ENCODE measurements at places on chromosomes 12 and 14.

GRCh38 chr14:56561606-56562005, 18.0 kb upstream of the TMEM260 start:
- DNase-seq = no peak

GRCh38 chr14:61596990-61597389, 98.3 kb upstream of the HIF1A start:
- DNase-seq = no peak

GRCh38 chr14:73785834-73786635, 65.6 kb upstream of the PTGR2 start:
- no peak for DNase-seq

DNA sequence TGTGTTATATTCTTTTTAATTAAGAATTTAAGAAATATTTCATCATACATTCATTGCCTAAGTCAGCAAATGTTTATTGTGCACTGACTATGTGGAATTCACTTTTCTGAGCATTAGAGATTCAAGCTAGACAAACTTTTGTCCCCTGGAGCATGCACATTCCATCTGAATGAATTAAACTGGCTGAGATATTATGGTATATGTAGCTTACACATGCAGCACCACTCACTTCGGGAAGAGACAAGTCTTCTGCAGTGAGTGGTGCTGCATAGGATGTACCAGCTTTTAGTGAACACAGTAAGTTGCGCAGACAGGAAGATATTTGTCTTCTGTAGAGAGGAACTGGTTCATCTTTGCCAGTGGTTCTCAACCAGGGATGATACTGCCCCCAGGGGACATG, 318.4 kb downstream of the SYT1 start:
- no peak for DNase-seq

- no peak for DNase-seq
These were observed 33.4 kb upstream of the DDHD1 start for GRCh38 chr14:53186532-53186931.

DNA sequence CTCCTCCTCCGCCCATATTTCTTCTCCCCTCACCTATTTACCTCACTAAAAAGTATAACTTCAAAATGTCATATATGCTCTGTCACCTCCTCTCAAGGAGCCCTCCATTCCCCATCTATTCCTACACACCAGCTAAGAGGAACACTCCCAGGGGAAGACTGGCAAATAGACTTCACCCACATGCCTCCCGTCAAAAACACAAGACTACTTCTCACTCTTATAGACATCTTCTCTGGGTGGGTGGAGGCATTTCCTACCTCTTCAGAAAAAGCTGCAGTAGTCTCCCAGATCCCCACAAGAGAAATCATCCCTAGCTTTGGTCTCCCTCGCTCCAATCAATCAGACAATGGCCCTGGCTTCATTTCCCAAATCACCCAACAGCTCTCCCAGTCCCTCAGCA, 66.2 kb downstream of the MOK start:
- no peak for DNase-seq

- DNase-seq = no peak
These were observed 781.2 kb downstream of the FLRT2 start for GRCh38 chr14:86311151-86311550.

DNA sequence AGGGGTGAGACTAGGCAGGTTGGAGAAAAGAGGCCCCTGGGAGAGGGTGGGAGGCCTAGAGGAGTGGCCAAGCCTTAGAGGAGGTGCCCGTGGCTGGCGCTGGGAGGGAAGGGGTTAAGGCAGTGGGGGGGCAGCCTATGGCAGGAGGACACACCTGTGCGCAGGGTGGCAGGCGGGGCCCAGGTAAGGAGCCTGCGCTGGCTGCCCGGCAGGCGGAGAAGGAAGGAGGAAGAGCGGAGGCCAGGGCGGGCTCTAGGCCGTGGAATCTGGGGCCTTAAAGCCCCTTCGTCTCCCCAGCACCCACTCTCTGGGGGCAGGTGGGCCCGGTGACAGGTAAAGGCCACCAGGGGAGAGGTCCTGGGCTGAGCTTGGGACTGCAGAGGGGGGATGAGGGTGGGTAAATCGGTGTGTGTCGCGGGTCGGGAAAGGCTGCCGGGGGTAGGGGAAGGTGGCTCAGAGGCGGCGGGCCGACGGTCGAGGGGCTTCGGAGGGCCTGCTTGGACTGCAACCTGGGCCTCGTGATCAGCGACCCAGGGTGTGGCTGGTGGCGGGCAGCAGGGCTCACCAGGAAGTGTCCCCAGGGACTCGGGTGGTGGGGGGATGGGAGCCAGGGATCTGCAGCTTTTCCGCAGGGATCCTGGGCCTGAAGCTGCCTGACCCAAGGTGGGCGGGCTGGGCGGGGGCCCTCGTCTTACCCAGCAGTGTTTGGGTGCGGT, 7.3 kb downstream of the PHB2 start:
- DNase-seq = no peak

GRCh38 chr12:87618199-87618598, 411.0 kb downstream of the C12orf50 start:
- DNase-seq = no peak

- no peak for DNase-seq
These were observed 652 bp upstream of the LRCOL1 start for GRCh38 chr12:132610866-132611602.

Measured in stimulated activated CD4-positive, alpha-beta T cell treated with anti-CD3 and anti-CD28 coated beads, Interleukin-4, amount 100 ng/mL, for 4 hours (primary cell).